Activated naive CD8-positive, alpha-beta T cell treated with anti-CD3 and anti-CD28 coated beads for 36 hours (primary cell): ENCODE measurements at places on chromosomes 6 and 20. TPM values are rescaled to one million over a fixed set of nuclear protein-coding genes. Genes with fewer than 3 reads are reported as not detected.
A peak's percentile ranks its signal among the peaks of the same experiment; 100 is the strongest.

DNA sequence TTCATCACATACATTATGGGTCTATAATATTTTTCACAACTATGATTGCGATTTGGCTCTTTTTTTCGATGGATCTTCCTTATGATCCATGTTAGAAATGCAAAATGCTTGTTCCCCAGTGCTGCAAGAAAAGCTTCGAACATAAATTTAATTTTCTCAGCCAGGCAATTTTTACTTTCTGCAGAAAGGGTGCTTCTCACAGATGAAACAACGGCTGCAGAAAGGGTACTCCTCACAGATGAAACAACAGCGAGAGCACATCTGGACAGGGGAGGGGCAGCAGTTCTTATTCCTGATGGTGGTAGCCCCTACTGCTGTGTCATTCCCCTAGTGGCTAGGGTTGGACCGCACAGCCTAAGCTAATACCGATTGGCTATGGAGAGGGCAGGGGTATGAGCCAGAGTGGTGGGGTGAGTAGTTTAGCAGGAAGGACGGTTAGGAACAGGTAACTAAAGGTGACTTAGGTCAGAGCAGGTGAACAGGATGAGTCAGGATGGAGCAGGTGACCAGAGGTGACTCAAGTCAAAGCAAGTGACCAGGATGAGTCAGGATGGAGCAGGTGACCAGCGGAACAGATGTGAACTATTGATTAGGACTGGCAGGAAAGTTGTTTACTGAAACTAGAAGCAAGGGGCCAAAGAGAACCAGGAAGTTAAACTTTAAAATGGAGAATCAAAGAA lies 13.4 kb upstream of the TREML4 start:
- DNase-seq: no peak

DNA sequence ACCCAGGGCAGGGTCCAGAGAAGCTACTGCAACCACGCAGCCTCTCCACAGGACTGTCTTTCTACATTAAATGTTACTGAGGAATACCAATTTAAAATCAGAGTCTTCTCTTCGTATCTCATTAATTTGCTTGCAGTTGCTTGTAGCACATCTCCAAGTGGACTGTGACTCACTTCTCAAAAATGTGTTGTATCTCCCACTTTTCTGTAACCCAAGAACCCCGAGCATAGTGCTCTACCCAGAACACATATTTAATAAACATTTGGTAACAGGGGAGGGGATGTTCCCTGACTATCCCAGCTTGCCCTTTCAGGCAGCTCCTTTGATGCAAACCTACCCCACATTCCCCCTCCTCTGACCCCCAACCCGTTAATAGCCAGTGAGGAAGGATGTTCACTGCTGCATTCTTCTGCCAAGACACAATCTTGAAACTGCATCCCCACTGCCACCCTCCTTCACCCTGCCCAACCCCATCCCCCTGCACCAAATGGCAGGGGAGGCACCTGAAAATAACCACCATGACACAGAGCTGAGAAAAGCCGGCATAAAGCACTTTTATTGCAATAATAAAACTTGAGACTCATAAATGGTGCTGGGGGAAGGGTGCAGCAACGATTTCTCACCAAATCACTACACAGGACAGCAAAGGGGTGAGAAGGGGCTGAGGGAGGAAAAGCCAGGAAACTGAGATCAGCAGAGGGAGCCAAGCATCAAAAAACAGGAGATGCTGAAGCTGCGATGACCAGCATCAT lies 24.2 kb downstream of the FKBP1A start:
- no peak for DNase-seq

DNA sequence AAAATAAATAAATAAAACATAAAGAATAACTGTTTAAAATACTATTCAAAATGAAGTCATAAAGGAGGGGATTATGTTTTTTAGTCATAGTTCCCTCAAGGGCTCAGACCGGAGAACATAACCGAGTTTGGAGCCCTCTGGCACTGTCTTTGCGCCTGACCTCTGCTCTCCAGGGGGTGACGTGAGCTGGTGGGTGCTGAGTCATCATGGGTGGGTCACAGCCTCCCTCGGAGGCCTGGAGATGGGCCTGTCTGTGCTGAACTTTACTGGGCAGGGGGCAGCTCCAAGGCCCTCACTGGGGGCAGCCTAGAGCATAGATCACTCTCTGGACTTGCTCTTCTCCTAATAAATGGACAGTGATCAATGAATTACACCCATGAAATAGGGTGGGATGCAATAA lies 3.1 kb upstream of the MAVS start:
- DNase-seq: no peak

DNA sequence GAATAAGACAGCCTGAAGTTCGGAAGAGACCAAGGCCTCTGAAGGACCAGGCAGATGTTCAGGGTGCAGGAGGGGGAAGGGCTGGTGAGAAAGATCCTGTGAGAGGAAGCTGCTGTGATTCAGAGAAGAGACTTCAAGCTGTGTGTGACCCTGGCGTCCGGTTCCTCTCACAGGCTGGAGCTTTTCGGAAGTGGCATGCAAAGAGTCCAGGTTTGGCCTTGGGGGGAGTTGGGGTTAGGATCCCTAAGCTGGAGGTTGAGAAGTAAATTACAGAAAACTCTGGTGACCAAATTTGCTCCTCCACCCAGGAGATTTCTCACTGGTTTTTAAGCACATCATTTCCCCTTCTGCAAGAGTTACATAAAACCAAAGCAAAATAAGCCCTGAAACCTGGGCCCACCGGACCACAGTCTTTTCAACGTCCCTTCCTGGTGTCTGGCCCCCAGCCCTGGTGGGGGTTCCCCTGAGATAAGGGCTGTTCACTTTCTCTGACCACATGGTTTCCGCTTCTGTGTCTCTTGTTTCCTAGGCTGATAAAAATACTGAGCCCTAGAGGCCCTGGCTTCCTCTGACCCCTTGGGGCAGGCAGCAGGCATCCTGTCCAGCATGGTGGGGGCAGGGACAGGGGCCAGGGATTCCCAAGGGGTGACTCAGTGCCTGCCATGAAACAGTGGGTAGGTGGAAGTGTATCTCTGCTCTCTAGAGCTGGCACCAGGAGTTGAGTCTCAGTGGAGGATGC lies 12.0 kb upstream of the LTA start:
- DNase-seq: peak; percentile 66

- no peak for DNase-seq
These were observed 78.1 kb upstream of the FLRT3 start for GRCh38 chr20:14415467-14415866.

Gene BPIFB2
- not detected for total RNA-seq

DNA sequence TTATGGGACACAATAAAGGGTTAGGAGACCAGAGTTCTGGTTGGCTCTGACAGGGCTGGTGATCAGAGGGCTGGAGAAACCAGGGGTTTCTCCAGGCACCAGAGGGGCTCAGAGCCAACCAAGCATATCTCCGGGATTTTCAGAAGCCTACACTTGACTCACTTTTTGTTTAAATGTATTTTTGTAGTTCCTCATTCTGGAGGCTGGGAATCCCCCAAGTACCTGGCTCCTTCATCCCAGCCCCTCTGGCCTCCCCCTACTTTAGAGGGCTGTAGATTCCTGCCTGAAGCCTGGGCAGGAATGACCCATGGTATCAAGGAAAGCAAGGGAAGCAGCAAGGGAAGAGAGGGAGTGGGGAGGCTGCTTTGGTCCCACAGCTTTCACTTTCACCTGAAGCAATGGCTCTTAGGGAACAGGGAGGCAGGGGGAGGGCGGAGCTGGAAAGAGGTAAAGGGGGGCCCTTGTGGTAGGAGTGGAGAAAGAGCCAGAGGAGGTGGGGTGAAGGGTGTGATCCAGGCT lies 973 bp downstream of the CD40 start:
- no peak for DNase-seq

GRCh38 chr20:43691928-43692524 lies 25.1 kb downstream of the MYBL2 start:
- peak; percentile 50 for DNase-seq

GRCh38 chr6:36933102-36933501 lies 21.4 kb upstream of the PI16 start:
- no peak for DNase-seq

GRCh38 chr20:2734899-2735298 lies 42.3 kb downstream of the EBF4 start:
- no peak for DNase-seq

- DNase-seq: no peak
These were observed 39.6 kb downstream of the DUSP22 start for GRCh38 chr6:331622-332521.

DNA sequence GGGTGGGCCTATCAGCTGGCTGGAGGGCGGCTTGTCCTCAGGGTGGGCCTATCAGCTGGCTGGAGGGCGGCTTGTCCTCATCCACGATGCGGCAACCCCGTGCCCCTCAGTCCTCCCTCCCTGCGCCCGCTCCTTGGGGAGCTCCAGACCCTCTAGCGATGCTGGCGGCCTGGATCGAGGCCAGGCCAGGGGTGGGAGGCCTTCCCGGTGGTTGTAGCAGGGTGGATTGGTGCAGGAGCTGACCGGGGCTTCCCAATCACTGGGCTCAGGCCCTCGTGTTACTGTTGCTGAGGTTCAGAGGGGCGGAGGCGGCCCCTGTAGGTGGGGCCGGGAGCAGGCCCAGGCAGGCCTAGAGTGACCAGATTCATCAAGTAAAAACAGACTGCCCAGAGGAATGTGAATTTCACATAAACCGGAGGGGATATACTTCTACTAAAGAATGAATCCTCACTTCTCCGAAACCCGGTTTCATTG lies 8.8 kb downstream of the SLC17A9 start:
- no peak for DNase-seq

DNA sequence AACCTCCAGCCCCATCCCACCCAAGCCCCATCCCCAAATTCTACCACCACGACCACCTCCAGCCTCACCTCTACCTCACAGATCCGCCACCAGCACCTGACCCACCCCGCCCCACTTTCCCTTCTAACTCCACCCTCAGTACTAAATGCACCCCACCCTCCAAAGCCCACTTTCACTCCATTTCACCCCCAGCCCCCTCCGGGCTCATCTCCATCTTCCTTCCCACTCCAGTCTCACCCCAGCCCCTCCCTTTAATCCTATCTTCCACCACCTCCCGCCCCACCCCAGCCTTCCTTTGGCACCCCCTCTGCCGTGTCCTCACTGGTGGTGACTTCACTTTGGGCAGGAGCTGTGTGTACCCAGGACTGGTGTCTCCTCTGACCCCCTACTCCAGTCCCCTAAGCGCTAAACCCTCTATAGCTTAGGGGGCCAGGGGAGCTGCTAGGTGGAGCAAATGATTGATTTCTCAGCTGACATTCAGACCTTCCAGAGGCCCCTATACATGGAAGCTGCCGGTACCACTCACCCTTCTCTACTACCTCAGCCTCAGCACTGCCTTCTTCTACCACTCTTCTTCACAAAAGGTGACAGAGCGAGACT lies 2.8 kb upstream of the NSFL1C start:
- DNase-seq: no peak

Gene SLC32A1
- not detected for total RNA-seq

DNA sequence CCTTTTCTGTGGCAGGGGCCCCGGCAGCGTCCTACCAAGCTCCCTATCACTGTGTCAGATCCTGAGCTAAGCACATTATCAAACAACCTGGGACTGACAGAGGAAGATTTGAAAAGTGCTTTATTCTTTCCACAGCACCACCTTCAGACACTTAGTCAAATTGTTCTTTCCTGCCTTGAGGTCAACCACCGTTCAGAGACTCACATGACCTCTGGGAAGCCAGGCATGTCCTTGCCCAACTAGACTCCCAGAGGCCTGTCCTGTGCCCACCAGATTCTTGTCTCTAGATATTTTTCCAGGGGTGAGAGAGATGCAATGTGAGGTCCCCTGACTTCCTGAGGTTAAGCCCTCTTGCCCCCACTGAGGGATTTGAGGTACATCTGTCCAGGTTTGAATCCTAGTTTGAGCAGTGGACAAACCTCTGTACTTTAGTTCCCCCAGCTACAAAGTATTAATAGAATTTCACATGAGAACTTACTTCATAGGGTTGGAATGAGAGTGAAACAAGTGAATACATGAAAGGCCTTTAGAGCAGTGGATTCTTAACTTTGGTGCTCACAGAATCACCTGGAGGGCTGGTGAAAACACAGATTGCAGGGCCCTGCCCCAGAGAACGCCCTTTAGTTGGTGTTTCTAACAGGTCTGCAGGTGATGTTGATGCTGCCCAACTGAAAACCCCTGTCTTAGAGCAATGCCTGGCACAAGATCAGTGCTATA lies 179.8 kb downstream of the CLIC5 start:
- no peak for DNase-seq

GRCh38 chr6:30821862-30822784 lies 62.2 kb upstream of the DDR1 start:
- no peak for DNase-seq

- no peak for DNase-seq
These were observed 9.8 kb upstream of the CNKSR3 start for GRCh38 chr6:154520280-154520679.

Gene MDFI
- not detected for total RNA-seq

DNA sequence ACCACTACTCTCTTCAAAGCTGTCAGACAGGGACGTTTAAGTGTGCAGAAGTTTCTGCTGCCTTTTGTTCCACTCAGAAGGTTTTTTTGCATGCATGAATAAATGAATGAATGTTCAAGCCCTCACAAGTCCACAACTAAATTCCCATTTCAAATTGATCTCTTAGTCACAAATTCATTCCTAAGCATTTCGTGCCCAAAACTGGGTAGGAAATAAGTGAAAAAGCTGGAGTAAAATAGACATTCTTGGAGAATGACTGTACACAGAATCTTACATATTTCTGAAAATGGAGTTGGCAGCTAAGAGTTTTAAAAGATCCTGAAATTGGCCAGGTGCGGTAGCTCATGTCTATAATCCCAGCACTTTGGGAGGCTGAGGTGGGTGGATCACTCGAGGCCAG lies 117.6 kb downstream of the PERP start:
- no peak for DNase-seq

Gene NHLRC1
- total RNA-seq: 0.19 TPM

Gene RPS6KA2
- total RNA-seq: 4.2 TPM

- no peak for DNase-seq
These were observed 43.5 kb upstream of the SLC9A8 start for GRCh38 chr20:49769048-49769581.

DNA sequence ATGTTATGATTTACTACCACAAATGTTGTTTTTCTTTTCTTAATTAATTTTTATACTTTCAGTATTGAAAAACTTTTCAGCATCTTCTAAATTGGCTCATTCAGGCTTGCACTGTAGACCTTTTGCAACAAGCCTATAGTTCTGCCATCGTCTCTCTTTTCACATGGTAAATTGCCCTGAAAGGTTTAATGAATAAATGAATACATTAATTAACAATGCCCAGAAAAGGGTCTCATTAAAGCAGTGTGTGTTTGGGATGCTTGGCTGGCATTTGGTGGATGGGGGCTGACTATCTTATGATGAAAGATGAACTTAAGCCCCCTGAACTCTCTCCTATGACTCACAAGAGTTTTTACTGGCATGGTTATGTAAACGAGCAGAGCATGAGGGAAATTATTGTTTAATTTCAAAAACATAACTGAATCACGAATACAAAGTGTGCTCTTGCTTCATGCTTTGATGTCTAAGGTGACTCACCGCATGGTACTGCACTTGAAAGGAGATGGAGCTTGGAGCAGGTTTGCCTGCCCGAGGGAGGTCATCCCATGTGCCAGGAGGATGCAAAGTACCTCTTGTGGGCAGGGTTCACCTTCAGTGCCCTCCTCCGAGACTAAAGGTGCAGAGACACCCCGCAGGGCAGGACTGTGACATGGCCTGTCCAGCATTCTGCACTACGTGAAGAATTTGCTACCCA lies 13.8 kb upstream of the PCK1 start:
- no peak for DNase-seq

GRCh38 chr6:56172144-56172543 lies 75.2 kb downstream of the COL21A1 start:
- no peak for DNase-seq
